ENCODE measurements at places on chromosomes 3 and 15. TPM values are rescaled to one million over a fixed set of nuclear protein-coding genes. Genes with fewer than 3 reads are reported as not detected.

DNA sequence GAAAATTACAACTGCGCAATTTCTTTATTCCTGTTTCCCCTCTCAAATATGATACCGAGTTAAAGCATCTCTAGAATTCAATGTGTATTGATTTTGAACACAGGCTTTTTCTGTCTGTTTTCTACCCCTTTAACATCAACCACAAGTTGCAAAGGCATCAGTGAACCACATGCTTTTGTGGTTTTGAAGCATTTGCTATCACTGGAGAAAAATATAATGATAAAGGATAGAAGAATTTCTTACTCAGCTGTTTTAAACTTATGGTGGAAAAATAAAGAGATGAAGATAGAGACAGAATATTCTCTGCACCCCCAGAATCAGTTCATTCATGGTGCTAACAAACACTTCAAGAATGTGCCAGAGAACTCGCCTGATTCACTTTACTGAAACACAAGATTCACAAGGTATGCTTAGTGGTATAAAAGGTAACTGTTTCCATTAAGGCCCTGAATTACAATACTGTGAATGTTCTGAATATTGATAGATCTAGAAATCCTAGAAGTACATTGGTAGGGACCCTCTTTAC, 9.5 kb upstream of the DPPA4 start:
- DNase-seq = no peak

DNA sequence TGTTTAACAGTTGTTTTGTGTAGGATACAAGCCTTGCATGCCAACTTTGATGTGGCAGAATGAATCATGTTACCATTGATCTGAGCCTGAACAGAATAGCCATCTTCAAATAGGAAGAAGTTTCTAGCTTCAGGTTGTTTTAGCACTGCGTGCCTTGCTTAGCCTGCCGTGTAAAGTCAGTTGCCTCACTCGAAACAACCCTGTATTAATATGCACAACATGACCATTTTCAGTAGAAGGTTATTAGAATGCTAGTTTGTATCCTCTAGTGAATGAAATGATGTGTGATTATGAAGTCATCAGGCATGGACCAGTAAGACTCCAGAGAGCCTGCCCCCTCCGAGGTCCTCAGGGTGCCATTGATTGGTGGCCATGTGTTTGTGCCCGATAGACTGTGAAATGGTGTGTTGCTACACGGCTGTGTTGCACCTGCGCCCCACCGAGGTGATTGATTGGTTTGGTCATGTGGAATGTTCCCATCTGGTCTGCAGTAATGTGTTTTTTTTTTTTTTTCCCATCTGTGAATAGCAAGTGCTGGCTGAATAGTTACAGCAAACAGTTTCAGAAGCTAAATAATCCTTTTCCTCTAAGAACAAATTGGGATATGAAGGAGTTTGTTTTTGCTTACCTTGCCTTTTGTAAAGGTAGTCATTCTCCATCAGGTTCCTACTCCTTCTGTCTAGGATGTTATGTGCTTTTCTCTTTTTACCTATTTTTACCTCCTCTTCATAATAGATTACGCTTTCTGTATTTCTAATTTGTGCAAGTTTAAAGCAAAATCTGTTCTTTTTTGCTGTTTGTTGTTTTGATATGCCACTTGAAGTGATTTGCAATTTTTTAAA, 214.9 kb downstream of the TCF12 start:
- no peak for DNase-seq

The SST gene
- total RNA-seq = not detected

The SEMA3B gene
- 8.1 TPM for total RNA-seq

DNA sequence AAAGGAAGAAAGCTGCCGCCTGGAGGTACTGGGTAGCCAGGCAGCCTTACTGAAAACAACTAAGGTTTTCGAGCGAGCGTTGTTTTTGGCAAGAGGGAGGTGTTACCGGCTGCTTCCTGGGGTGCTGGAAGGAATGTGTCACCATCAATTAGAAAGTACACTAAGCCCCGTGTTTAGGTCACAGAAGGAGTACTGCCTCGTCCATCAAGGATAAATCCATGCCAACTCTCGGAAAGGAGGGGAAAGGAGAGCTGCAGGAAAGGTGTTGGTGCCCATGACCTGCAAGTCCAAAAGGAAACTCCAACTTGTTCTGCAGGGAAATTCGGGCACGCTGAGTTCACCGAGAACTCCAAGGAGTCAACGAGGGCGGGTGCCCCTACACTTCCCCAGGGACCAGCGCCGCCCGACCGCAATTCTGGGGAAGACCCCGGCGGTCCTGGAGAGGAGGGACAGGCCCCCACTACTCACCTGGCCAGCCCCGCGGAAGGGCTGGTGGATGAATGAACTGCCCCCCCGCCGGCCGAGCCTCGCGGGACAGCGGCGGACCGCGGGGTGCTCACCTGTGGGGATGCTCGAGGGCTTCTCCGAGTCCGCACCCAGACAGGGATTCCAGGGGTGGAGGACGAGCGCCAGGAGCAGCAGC, 542 bp downstream of the PLOD2 start:
- DNase-seq = peak; percentile 88

DNA sequence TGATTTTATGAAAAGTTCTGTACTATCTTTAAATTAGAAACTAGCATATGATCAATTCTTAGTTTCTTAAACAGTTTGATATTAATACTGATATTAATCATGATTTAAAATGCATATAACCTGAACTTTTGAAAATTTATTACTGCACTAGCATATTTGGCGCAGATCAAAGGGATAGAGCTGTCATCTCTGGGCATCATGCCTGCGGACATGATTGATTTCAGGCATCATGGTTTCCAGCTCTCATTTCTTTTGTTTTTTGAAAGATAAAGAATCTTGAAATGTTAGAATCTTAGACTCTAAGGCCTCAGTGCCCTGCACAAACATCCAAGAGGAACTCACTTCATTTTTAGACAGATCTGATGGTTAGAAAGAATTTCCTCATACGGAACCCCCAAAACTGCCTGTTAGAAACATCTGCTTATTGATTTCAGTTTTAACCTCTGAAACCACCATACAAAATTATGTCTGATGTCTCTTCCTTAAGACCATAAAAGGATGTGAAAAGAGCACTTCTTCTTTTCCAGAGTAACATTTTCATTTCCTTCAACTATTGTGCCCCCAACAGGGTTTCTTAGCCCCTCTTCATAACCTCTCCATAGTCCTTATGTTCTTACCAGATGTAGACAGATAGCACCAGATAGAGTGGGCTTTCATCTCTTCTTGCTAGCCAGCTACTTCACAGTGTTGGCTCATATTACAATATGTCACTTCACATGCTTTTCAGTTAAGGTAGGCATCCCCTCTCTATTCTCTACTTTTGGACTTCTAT, 110.8 kb downstream of the BBX start:
- DNase-seq = no peak

DNA sequence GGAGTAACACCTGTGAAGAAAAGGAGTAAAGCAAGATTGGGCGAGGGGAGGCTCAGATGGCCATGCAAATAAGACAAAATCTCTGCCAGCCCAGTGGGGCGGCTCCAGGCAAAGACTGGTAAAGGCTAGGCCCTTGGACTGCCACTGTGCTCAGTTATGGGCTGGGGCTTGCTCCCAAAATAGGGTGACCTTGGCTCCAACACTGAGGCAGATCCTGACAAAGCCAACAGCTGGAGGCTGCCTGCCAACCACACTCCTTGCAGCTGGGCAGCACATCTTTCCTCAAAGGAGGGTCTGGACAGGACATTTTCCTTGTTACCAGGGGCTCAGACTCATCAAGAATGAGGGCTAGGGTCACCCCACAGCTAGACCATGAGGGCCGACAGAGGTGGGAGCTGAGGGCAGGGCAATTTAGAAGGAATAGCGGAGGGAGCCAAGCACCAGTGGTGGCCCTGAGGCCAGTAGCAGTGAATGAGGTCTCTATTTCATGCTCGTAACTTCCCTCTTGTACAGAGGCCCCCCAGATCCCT, 86.1 kb downstream of the CHRD start:
- peak; percentile 73 for DNase-seq

The IQCF2 gene
- not detected for total RNA-seq

The PRR20G gene
- total RNA-seq = not detected

The PIF1 gene
- 4.2 TPM for total RNA-seq

DNA sequence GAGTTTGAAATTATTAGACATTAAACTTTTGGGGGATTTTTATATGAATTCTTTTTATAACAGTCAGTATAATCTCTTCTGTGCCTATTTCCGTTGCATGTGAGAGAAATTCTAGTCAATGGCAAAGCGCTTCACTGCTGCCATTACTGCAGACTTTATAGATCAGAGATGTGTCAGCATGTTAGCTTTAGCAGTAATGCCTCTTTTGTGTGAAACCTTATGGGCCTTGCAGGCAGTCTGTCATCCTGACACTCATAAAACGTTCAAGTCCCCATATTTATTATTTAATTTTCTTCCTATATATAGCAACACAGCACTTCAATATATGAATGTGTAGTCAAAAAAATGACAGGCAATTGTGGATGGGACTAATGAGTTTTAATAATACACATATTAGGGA, 191.0 kb downstream of the NLGN1 start:
- no peak for DNase-seq

GRCh38 chr3:105473521-105474223, 107.0 kb downstream of the ALCAM start:
- DNase-seq = no peak

The SPSB4 gene
- 3.3 TPM for total RNA-seq

GRCh38 chr3:82293867-82294266, 532.4 kb upstream of the GBE1 start:
- no peak for DNase-seq

DNA sequence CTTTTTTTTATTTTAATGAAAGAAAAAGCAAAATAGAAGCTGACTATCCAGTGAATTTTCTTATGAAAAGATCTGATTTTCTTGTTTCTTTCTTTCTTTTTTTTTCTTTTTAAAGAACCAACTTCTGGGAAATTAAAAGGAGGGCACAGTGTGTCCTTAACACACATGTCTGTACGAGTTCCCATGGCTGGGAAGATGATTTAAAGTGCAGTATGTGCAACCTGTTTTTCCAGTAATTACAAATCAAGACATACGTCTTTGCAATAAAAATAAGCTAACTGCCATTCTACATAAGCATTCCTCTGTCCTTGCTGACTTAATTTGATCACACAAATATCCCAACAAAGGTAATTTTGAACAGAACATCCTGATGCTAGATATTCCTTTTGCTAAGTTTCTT, 416.1 kb downstream of the ROBO1 start:
- no peak for DNase-seq
